ENCODE measurements at places on chromosomes 12 and 14. TPM values are rescaled to one million over a fixed set of nuclear protein-coding genes. Genes with fewer than 3 reads are reported as not detected.

DNA sequence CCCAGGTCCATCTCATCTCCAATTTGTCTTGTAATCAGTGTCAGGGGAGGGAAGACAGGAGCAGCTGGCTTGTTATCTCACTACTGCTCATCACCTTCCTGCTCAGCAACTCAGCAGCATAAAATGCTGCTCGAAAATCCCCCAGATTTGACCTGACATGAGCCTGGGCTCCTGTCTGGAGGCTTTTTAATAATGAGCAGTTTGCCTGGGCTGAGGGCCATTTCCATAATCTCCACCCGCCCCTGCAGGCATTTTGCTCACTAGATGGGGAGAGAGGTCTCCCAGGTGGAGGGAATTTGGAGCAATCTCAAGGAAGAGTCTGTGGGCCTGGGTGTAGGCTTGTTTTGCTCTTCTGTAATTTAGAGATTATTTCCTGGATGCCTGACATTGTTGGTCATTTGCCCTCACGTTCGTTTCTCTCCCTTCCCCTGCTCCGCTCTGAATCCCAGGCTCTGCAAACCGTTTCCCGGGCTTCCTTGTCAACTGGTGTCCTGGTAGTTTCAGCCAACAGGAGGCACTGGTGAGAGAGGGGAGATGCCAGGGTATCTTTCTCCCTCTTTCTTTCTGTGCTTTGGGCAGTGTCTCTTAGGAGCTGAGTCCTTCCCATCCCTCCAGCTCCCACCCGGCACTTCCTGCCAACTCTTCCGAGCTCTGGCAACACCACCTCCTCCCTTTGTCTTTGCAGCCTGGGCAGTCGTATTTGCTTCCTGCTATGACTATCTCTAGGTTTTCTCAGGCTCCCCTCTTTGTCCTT is 299.2 kb downstream of the GLT1D1 start:
- no peak for DNase-seq

DNA sequence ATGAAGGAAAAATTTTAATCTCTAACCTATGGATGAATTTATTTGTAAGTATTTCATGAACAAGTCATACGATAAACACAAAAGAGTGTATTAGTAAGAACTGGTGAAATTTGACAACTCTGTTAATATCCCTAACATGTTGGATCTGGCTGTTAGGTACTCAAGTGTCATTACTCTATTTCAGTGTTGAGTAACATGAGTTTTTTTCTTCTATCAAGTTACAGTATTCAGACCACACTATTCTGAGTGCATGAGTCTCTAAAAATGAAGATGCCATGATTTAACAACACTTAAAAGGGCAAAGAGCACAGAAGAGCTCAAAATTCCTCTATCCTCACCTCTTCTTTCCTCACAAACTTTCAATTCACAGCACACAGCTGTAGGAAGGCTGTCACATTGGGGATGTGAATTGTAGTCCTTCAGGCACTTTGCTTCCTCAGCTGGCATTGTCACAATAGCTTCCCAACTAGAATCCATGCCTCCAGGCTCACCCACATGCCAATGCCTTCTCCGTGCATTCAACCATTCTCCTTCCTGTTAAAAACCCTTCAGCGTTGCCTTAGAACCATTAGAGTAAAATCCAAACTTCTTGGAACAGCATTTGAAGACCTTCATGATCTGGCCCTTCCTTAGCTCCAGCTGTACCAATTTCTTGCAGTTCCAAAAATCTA is 73.7 kb upstream of the DBX2 start:
- no peak for DNase-seq

POTEG gene
- polyA plus RNA-seq: not detected

DNA sequence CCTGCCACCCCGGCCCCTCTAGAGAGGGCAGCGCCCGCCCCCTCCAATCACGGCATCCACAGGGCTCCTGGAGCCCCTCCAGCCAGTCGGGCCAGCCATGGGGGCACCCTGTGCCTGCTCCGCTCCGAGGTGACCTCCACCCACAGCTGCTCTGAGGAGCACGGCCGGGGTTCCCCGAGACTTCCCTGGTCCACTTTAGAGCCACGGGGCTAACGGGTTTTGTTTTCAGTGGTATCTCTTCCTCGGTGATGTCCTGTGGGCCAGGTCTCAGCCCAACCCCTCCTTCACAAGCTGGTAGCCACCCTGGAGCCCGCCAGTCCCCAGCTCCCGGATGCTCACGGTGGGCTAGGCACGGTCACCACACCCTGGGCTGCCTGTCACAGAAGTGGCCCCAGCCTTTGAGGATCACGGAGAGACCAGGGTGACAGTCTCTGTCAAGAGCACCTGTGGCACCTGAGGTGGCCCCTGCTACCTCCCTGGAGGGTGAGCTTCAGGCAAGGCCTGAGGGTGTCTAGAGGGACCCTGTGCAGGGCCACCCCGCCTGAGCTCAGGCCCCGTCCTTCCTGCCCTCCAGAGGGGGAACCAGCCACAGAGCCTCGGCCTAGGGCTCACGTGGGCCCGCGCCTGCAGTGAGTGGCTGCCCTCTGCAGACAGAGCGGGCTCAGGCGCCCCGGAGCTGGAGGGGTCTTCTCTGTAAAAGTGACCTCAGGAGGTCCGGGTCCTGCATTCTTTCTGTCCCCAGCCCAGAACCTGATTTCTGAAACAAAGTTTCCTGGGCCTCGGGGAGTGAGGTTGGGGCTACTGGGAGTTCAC is 146.0 kb upstream of the C14orf180 start:
- no peak for DNase-seq

DNA sequence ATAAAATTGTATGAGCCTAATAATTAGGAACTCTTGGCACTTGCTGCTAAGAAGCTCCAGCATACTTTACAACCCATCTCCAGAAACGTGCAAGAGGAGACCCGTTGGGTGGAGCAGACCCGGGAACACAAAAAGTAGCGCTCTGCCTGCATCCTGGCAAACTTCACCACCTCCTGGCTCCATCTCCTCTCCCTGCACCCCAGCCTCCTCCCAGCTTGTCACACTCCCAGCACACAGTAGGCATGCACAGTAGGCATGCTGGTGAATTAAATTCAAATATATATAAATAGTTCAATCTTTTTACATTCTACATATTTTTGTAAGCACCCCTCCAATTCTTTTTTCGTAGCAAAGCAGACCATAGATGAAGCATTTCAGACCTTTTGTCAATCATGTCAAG is 1.2 kb downstream of the VSIG10 start:
- DNase-seq: no peak

TPPP2 gene
- not detected for polyA plus RNA-seq

GRCh38 chr14:53613404-53614253 is 343.0 kb downstream of the BMP4 start:
- DNase-seq: no peak

HRK gene
- polyA plus RNA-seq: 0.05 TPM

- no peak for DNase-seq
These were observed 360.4 kb downstream of the ATP23 start for GRCh38 chr12:58301730-58302122.

EFS gene
- 28.7 TPM for polyA plus RNA-seq

DNA sequence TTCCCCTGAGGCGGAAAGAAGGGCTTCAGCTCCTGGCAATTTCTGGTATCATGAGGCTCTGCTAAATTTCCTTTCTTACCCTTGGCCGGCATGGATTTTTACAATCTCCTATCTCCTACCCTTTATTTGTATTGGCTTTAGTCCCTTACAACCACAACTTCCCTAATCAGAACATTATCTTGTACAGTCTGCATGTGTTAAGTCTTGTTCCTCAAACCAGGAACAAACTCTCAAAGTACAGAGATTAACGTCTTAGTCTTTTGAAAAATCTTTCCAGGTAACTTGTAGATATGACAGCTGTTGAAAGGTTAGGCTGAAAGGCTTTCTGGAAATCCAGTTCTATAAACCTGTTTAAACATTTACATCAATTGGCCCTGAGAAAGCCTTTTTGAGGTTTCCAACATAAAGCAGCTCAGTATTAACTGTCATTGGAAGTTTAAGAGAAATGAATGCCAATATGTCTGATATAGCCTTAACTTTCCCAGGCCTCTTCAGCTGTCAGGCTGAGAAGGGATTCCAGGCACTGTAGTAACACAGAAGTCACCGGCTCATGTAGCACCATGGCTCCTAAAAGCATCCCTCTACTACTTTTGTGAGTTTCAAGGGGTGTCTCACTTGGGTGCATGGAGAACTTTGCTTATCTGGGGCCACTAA is 360.5 kb downstream of the FUT8 start:
- no peak for DNase-seq

- DNase-seq: no peak
These were observed 41.3 kb downstream of the RAB3IP start for GRCh38 chr12:69779928-69780327.

- no peak for DNase-seq
These were observed 300 bp upstream of the TTC5 start for GRCh38 chr14:20306079-20306423.

- no peak for DNase-seq
These were observed 133.7 kb downstream of the AEBP2 start for GRCh38 chr12:19572920-19573558.

GRCh38 chr12:86914721-86915120 is 658.5 kb upstream of the MGAT4C start:
- DNase-seq: no peak

NR1H4 gene
- 1.9 TPM for polyA plus RNA-seq

DNA sequence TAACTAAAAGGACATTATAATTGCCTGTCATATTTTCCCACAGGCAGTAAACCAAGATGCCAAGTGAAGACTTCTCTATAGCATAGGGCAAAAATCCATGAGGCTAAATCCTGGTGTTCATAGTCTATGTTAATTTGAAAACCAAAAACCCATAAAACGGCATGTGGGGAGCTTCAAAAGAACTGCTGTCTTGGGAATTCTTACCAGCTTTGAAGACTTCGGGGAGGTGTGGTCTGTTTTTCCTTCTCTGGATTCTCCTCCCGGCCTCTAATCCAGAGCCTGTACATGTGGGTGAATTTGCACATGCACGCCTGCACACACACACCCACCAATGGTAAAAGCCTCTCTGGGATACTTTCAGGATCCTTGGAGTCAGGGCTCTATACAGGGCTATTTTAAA is 61.9 kb upstream of the IFNG-AS1 start:
- DNase-seq: no peak

GRCh38 chr12:10069099-10069498 is 29.7 kb downstream of the CLEC1A start:
- DNase-seq: peak; percentile 46

DNA sequence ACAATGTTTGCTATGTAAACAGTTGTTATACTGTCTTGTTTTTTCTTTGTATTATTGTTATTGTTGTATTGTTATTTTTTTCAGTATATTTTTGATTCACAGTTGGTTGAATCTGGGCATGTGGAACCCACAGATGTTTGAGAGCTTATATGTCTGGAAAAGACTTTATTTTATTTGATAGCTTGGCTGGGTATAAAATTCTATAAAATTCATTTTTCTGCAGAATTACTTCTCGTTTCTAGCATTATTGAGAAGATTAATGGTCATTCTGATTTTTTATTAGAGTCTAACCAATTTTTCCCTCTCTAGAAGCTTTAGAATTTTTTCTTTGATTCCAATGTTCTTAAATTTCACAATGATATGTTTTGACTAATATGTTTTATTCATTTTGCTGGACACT is 188.6 kb downstream of the CRADD start:
- no peak for DNase-seq

ALDH2 gene
- polyA plus RNA-seq: 219 TPM

SLC17A8 gene
- 0.05 TPM for polyA plus RNA-seq

DNA sequence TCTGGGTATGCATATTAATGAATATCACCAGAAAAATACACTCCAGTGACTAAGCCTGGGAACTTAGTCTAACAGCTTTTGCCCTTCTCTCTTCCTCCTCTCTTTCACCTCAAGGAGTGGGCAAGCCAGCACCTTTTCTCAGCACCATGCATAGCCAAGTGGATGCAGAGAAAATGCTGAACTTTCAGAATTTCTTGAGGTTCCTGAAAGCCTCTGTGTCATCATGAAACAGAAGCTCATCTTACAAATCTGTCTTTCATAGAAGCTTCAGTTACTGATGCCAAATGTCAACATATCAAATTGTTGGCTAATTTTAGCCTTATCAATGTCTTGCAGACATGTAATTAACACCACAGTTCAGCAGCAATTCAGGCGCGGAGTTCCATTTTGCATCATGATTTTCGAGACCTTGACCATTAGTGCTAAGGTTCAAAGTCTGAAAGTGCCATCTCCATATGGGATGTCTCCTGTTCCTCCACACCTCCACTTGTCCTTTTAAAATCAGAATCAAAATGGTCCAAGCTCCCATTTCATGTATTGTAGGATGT is 51.1 kb upstream of the RPH3A start:
- DNase-seq: no peak

- no peak for DNase-seq
These were observed 132.0 kb upstream of the ARHGAP5 start for GRCh38 chr14:31945074-31945613.

DNA sequence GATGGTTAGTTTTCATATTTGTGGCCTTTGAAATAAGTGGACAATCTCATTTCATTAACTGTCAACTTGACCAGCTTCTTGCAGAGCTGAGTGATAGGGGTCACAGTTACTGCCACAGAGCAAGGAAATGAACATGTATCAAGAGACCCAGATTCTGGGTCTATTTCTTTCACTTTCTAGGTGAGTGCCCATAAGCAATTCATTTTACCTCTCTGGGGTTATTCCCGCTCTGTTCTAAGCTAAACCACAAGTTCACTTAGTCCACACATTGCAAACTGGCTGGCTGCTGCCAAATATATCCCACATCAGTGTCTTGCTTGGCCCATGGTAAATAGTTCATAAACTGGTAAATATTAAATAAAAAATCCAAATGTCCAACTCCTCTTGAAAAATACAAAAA is 29.9 kb downstream of the GPHB5 start:
- DNase-seq: no peak

GRCh38 chr12:31620311-31620710 is 29.4 kb upstream of the DENND5B start:
- no peak for DNase-seq

- DNase-seq: no peak
These were observed 749.1 kb upstream of the TBX3 start for GRCh38 chr12:115433014-115433634.

- no peak for DNase-seq
These were observed 9.6 kb upstream of the ART4 start for GRCh38 chr12:14852880-14853279.

GRCh38 chr12:104415342-104415980 is 41.3 kb upstream of the CHST11 start:
- DNase-seq: no peak

DNA sequence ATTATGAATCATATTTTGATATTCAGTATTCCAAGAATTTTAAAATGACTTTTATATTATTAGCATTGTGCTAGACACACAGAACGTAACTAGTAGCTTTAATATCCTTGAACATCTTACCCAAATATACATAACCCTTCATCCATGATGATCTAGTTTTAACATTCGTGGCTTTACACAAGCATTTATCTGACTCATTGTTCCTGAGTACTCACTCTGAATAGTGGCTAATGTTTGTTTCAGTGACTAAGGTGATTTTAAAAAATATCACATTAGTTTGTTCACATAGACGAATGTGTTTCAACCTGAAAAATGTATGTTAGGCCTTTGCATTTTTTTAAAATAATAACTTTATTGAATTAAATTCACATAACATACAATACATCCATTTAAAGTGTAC is 80.0 kb upstream of the PTPRQ start:
- DNase-seq: no peak

DNA sequence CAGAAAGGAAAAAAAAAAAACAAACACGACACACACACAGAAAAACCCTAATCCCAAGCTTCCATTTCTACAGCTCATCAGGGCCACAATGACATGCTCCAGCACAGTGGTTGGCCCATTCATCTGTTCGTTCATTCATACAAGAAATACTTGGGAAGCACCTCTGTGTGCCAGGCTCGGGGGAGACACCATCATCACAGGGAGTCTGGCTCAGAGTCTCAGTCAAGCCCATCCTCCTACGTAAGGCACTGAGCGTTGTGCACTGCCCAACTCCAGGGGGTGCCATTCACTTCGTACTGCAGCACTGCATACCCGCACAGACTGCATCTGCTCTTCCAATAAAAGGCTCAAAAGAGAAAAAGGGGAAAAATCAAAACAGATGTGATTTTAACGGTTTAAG is 15.3 kb downstream of the VPS37B start:
- DNase-seq: no peak

KRT85 gene
- polyA plus RNA-seq: not detected
